ENCODE measurements at places on chromosomes 12 and 14.

GRCh38 chr12:116813271-116814041 is 67.8 kb downstream of the HRK start:
- DNase-seq = no peak

GRCh38 chr12:116563262-116563661 is 4.1 kb downstream of the MAP1LC3B2 start:
- DNase-seq = no peak

GRCh38 chr14:80805136-80805535 is 136.4 kb downstream of the CEP128 start:
- no peak for DNase-seq

DNA sequence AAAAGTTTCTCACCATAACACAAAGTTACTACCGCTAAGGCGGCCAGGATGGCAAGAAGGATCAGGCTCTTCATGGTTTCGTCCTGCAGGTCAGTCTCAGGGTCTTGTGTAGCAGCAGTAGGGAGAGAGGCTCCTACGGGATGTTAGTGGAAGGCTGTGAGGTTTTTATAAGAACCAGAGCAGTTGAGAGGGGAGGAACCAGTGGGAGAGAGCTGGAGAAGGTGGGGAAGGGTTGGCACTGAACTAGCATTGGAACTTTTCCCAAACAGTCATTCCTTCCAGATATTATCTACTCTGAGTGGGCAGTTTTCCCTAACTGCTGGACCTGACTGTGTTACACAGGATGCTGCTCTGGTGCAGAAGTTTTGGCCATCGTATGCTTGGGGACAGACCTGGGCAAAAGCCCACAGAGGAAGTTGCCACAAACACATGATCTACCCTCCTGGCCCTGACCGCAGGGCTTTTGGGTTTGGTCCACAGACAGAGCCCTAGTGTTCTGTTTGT is at the start of gene MGP:
Gene MGP, minus strand, starts transcription at position 137 of the 504 bp plus-strand sequence. Its CDS starts 63 bp downstream, at position 74.
- no peak for DNase-seq

DNA sequence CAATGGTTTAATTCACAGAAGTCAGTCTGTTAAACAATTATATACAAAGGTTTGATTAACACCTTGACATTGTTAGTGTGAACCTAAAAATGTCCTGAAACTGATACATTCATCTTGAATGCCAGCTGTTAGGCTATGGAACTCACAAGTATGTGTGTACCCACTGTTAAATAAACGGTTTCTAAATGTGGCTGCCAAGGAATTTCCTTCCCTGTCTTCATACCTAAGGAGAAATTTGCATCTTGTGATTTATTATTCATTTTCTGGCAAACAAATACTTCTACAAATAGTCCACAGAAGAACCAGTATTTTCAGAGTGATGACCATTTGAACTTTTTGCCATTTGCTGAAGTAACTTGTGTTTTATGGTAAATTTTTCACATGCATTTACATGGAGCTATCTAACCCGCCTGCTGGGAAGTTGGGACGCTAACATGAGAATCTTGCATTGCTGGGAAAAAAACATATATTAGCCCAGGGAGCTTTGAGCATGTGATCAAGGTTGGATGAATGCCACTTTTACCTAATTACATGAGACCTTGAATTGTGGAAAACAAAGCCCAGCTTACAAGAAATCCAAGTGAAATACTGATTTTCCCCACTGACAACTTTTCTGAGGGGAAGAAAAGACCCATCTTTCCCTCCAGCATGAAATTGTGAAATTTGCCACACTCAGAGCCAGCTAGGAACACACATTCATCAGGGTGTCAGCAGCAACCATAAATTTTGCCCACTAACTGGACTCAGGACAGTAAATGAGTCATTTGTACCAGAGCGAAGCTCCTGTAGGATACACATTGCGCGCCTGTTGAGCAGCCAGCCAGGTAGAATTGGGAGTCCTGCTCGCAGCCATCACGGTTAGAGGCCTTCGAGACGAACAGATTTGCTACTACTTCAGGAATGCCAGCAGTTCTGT is 118.0 kb downstream of the KICS2 start:
- DNase-seq = no peak

DNA sequence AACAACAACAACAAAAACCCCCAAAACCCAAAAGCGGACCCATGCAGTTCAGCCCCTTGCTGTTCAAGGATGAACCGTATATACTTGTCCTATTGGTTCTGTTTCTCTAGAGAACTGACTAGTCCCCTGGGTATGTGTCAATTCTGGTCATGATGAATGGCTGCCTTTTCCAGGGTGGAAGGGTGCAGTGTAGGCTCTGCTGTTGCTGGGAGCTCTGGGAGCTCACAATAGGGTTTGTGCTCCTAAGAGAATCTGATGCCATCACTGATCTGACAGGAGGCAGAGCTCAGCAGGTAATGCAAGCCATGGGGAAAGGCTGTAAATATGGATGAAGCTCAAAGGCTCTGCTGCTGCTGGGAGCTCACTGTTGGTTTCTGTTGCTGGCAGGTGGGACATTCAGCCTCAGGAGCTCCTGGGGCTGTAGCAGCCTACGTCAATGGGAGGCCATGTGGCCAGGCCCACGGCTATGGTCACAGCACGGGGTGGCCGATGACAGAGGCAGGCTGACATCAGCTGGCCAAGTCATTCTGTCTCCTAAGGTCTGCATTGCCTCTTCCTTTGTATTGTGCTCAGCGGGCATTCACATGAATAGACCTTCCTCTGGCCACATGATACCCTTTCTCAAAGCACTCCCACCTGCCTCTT is 37.9 kb downstream of the DLK1 start:
- no peak for DNase-seq

DNA sequence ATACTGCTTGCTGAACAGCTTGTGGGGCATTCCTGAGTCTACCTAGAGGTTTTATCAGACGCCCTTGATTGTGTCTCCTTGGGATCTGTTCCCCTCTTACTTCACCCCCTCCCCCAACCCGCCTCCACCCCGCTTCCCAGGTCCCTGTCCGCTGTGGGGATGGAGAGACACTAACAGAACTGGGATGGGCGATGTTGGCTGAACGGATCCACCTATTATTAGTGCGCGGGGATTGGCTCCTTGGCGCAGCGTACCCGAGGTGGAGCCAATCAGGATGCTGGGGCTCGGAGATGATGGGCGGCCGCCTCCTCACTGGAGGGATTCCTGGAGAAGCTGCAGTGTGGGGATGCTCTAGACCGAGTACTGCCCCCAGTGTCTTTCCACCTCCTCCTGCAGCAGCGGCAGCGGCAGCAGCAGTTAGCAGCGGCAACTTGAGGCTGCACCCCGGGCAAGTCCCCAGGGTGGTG is at the start of gene SYT1:
Gene SYT1, plus strand, starts transcription at position 372 of the 467 bp plus-strand sequence.
- DNase-seq = no peak

DNA sequence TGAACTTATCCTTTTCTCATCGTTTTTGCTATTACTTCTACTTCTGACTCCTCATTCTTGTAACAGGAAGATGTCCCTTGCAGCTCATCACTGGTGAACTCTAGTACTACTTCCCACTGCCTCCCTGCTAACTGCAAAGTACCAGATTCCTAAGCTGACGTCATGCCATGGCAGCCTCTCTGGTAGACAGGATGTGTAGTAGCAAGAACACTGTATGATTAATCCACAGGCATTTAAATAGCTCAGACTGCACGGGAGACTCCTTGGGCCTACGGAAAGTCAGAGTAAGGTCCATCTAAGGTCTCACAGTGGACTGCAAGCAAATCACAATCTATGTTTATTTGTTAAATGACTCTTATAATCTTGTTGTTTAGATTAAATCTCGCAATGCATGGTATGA is 43.5 kb downstream of the DNAI7 start:
- no peak for DNase-seq

DNA sequence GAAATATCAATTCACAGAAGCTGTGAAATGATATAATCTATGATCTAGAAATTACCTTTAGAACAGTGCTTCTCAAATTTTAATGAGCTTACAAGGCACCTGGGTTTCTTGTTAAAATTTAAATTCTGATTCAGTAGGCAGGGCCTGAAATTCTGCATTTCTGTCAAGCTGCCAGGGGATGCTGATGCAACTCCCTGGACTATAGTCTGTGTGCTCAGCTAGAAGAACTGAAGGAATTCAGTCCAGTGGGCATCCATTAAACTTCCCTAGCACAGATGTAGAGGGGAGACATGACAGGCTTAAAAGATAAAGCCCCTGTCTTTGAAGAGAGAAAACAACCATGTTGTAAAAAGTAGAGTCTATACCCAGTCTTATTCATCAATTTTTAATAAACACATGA is 441.8 kb downstream of the TMTC2 start:
- no peak for DNase-seq

DNA sequence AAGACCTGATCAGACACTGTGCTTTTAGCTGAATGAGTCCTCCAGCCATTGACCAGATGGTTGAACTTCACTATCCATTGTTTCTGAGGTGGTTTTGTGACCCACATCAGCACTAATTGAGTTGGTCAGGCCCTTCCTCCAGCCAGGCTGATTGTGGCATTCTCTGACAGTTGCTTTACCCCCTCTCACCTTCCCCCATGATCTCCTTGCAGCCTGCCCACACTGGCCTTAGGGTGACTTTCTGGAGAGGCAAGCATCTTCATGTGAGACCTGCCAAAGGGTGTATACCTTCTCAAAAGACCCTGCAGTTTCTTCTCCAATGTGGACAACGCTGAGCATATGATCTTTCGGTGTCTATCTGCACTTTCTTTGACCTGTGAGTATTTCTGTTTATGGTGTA is 83.9 kb downstream of the GPATCH2L start:
- no peak for DNase-seq

- DNase-seq = no peak
These were observed 37.6 kb downstream of the SYNE3 start for GRCh38 chr14:95478818-95479217.

DNA sequence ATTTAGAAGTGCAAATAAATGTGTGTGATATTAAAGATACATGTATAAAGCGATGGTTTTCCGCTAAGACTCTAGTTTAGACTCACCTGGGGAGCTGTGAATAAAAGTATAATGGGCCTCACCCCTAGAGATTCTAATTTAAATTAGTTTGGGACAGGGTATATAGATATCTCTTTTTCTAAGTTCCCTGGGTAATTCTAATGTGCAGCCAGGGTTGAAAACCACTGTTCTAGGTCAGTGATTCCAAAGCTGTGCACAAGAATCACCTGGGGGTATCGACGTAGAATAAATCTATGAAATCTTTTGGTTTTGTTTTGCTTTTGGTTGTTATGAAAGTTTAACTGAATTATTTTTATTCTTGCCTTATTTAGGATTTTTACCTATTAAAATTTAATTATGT is 302.1 kb downstream of the KCNH5 start:
- no peak for DNase-seq

GRCh38 chr12:89690925-89691324 is 17.7 kb downstream of the ATP2B1 start:
- no peak for DNase-seq

DNA sequence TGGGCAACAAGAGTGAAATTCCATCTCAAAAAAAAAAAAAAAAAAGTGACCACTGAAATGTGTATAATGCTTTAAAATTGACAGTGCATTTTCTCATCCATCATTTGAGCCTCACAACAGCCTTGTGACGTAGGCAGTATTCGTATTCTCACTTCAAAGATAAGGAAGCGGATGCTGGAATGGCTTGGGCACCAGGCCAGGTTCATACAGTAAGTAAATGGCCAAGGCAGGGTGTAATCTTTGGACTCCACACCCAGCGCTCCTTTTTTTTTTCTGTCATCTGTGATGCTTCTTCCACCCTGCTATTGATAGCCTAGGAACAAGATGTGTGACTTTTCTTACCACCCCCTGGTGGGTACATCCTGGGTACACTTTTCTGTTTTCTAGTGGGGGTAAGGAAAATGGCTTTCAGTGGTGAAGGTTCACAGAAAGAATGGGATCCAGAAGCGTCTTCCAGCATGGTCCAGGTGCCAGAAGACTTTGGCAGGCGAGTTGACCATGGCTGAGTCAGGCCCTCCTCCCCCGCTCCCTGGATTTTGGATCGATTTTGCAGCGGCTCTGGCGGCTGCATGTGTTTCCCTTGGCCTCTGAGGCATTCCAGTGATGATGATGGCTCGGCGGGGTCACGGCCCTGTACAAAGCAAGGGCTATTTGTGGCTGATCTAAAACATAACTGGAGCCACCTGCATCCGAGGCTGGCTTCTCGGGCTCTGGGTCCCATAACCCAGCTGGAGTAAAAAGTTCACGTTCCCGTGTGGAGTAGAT is 110.6 kb downstream of the CACNA1C start:
- no peak for DNase-seq

DNA sequence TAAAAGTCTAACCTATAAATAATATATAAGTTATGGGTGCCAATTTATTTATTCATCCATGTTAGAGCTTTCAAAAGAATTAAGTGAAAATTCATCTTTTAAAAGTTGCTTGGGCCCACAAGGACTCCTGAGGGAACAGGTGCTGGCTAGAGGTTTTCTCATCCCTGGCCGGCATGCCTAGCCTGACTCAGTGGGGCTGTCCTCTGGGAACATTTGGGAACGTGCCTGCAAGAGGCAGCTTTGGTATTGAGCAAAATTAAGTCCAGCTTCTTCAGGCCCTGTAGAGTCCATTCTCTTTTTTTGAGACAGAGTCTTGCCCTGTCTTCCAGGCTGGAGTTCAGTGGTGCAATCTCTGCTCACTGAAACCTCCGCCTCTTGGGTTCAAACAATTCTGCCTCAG is 44.7 kb downstream of the SPTB start:
- no peak for DNase-seq

- DNase-seq = no peak
These were observed 172.2 kb upstream of the DDHD1 start for GRCh38 chr14:53325176-53325806.

DNA sequence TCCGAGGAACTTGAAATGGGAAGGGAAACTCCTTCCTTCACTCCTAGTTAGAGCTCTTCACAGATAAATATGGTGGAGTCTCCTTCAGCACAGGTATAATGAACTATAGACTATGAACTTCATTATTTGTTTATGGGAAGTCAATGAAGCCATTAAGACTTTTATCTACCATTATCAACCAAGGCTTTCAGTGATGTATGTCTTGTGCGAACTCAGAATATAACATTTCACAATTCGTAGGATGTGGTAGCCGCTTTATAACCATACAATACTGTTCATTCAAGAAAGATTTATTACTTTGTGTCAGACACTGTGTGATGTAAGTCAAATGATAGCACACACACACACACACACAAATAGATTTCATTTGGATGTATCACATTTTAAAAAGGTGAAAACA is 24.8 kb upstream of the ETNK1 start:
- no peak for DNase-seq

- no peak for DNase-seq
These were observed 26.2 kb downstream of the MNAT1 start for GRCh38 chr14:60760644-60761364.

Data from activated T-cell treated with anti-CD3 and anti-CD28 coated beads for 48 hours (primary cell).